Muscle of leg (tissue), 16 donors: ENCODE measurements at places on chromosomes 5 and 9. TPM values are rescaled to one million over a fixed set of nuclear protein-coding genes. Genes with fewer than 3 reads are reported as not detected.

C9orf72 gene
- polyA plus RNA-seq: 14.9 TPM

LRRC19 gene
- 0.15 TPM for polyA plus RNA-seq

DNA sequence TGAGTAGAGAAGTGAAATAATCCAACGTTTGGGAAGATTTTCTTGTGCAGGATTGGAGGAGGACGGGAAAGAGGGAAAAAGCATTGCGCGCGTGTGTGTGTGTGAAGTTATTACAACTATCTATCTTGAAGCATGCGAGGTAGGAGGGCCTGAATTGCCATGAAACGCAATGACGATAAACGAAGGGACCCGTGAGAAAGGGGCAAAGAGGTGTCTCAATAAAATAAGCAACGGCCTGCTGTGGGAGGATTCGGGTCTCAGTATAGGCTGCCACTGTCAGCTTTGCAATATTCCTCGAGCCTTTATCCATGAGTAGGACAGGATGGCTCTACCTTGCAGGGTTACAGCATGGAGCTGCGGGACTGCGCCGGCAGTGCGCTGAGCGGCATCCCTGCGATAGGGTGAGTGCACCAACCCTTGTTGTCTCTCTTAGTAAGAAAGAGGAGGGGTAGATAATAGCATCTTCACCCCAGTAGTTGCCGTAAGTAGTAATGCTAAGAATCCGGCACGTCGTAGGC is 631 bp upstream of the RCL1 start:
- DNase-seq: no peak

- DNase-seq: no peak
These were observed 53.2 kb downstream of the BOD1 start for GRCh38 chr5:173563246-173563645.

- DNase-seq: no peak
These were observed 12.8 kb upstream of the OTP start for GRCh38 chr5:77651343-77651742.

GRCh38 chr5:134637116-134637721 is 4.6 kb upstream of the SAR1B start:
- DNase-seq: no peak

GRCh38 chr5:77194762-77195161 is 15.7 kb upstream of the PDE8B start:
- DNase-seq: no peak

DNA sequence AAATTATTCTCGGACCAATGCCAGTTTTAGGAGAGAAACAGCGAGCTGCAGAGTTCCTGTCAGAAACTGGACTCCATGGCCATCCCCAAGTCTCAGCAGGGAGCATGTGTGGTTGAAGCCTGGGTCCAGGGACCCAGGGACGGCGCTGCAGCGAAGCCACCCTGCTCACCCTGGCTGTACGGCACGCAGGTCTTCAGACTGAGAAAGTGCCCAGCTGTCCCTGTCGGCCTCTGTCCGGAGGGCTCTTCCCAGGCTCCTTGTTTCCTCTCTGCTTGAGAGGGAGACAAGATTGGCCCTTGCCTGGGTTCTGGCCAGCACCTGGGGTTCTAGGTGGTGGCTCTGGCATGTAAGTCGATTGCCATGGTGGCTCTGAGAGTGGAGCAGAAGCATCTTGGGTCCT is 26.9 kb downstream of the PTGES2 start:
- DNase-seq: no peak
